ENCODE measurements at places on chromosomes 4 and X. TPM values are rescaled to one million over a fixed set of nuclear protein-coding genes. Genes with fewer than 3 reads are reported as not detected.
A peak's percentile ranks its signal among the peaks of the same experiment; 100 is the strongest.

DNA sequence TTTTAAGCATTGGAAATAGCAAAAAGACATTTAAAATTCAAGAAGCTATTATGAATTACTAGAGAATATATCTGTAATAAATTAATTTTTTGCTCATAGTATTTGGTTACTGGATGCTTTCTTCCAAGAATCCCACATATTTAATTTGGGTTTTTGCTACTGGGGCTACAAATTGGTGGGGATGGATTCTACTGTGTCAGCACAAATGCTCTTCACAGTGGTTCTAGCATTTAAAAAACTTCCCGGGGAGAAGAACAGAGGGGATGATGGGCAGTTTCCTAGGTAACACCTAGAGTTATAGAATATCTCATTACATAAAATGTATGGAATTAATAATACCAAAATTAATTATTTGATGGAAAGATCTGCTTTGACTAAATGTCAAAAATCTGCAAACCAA is 68.9 kb upstream of the PRPS2 start:
- no peaks in the 10 kb centered on the region for H3K27me3 ChIP-seq
- DNase-seq: no peak
- H3K4me1 ChIP-seq: no peaks in the 10 kb centered on the region
- no peak overlapping the region for H3K27ac ChIP-seq
- no peaks in the 10 kb centered on the region for H3K36me3 ChIP-seq

The GUCY1A1 gene
- 0.54 TPM for total RNA-seq

- no peaks in the 10 kb centered on the region for H3K27me3 ChIP-seq
- DNase-seq: no peak
- no peaks in the 10 kb centered on the region for H3K4me1 ChIP-seq
Observed at GRCh38 chrX:149647505-149647904, 15.9 kb upstream of the TMEM185A start.

DNA sequence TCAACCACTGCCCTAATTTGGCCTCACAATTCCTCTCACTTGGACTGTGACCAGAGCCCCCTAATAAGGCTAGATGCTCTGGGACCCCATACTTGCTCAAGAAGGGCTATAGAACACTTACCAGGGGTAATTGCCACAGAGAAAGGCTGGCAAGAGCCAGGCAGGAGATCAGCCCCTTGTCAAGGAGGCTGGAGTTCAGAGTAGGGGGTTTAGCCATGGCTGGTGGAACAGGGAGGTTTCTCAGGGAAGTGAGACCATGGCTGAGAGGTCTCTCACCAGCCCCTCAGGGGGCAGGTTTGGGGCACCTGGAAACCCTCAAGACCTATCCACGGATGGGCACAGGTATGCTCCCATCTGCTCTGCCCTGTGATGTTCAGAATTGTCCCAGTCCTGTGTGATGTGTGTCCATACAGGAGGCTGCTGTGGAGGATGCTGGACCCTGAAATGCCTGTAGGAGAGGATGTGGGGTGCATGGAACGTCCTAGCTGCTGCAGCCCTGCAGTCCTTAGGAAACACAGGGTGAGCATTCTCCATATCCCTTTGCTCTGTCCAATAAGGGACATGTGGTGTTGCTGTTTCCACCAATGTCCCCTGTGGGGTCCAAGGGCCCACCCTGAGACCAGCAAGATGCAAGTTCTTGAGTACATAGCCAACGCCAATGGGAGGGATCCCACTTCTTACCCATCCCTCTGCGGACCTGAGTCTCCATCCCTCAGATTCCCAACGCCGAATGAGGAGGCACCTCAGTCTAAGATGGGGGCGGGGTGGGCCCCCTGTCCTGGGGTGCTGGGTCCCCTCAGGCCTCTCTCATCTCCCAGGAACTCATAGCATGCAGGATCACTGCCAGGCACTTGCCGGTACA is 16.4 kb upstream of the HSFX1 start:
- H3K36me3 ChIP-seq: no peaks in the 10 kb centered on the region
- DNase-seq: no peak
- no peaks in the 10 kb centered on the region for H3K4me1 ChIP-seq
- no peaks in the 10 kb centered on the region for H3K27me3 ChIP-seq
- no peak overlapping the region for H3K4me3 ChIP-seq

The SRP72 gene
- total RNA-seq: 197 TPM

DNA sequence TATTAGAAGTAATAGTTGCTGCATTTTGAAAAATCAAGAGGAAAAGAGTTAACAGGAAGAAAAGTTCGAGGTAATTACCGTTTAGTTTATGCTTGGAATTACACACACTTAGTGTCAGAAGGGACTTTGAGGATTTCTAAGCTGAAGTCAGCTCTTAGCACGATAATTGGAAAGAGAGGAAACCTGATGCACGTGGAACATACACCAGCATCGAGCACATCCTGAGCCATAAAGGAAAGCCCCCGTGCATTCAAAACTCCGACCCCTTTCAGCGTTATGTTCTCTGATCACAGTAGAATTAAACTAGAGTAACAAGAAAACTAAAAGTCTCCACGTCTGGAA is 400 bp upstream of the PAQR3 start:
- peak; percentile 12 for DNase-seq
- no peak overlapping the region for H3K27ac ChIP-seq
- peaks cover 11% of the 10 kb centered on the region for H3K27me3 ChIP-seq
- H3K36me3 ChIP-seq: no peaks in the 10 kb centered on the region

DNA sequence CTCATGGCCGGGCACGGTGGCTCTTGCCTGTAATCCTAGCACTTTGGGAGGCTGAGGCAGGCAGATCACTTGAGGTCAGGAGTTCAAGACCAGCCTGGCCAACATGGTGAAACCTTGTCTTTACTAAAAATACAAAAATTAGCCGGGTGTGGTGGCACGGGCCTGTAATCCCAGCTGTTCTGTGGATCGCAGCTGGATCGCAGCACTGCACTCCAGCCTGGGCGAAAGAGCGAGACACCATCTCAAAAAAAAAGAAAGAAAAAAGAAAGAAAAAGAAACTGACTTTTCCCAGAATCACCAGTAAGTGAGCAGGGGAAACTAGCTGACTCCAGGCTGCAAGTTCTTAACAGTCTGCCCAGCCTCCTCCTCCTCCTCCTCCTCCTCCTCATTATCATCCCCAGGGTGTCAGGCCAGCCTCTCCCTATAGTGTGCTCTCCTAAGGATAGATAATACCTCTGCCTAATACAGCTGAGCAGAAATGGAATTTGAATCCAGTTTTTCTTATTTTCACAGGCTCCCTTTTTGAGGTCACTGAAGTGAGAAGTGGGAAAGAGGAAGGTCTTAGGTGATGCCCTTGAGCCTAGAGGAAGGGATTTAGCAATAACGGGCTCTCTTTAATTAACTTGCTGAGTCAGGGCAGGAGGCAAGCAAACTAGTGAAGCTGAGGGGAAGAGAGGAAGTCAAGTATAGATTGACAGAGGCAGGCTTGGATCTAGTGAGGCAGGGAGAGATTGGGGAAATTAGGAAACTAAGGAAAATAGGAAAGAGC is 11.8 kb upstream of the ELF2 start:
- H3K27me3 ChIP-seq: no peaks in the 10 kb centered on the region
- H3K4me1 ChIP-seq: no peaks in the 10 kb centered on the region
- H3K27ac ChIP-seq: no peak overlapping the region
- no peak overlapping the region for H3K4me3 ChIP-seq

The AMOT gene
- total RNA-seq: 5.3 TPM

GRCh38 chr4:119286377-119287002 is 35.4 kb downstream of the FABP2 start:
- no peak overlapping the region for H3K27ac ChIP-seq
- H3K36me3 ChIP-seq: peaks cover 3% of the 10 kb centered on the region
- DNase-seq: peak; percentile 83
- no peak overlapping the region for H3K4me3 ChIP-seq

DNA sequence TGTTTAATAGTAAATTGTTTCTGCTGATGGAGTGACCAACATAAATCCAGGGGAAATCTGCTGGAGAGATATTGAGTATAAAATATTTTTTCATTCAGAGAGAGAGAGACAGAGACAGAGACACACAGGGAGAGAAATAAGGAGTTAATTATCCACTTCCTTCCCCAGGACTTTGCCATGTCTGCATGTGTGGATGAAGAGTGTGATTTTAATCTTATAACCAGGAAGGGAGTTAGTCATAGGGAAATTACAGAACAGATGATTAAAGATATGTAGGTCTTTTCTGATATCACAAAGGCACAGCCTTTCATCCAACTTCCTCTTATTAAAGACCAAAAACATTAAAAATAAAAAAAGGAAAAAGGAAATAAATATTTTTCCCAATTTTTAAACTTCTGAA is 526.3 kb downstream of the SPRY1 start:
- H3K4me3 ChIP-seq: no peak overlapping the region
- H3K4me1 ChIP-seq: no peaks in the 10 kb centered on the region

DNA sequence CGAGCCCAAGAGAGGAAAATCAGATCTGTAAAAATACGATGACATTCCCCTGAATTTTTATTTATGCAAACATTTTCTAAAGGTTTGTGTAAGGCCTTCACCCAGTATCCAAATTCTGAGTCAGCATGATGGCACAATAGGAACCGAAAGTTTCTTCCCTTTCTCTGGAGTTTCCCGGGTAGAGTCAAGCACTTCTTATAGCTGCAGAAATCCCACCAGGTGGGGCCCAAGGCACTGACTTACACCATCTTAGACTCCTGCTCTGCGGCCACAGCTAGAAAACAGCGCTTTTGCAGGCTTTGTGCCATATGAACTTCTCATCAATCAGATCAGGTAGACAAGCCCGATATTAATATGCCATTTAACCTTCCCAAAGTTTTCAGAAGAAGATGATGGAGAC is 13.4 kb downstream of the LEF1 start:
- no peaks in the 10 kb centered on the region for H3K4me1 ChIP-seq
- H3K27me3 ChIP-seq: peaks cover 5% of the 10 kb centered on the region
- H3K36me3 ChIP-seq: no peaks in the 10 kb centered on the region
- H3K27ac ChIP-seq: no peak overlapping the region
- H3K4me3 ChIP-seq: no peak overlapping the region

DNA sequence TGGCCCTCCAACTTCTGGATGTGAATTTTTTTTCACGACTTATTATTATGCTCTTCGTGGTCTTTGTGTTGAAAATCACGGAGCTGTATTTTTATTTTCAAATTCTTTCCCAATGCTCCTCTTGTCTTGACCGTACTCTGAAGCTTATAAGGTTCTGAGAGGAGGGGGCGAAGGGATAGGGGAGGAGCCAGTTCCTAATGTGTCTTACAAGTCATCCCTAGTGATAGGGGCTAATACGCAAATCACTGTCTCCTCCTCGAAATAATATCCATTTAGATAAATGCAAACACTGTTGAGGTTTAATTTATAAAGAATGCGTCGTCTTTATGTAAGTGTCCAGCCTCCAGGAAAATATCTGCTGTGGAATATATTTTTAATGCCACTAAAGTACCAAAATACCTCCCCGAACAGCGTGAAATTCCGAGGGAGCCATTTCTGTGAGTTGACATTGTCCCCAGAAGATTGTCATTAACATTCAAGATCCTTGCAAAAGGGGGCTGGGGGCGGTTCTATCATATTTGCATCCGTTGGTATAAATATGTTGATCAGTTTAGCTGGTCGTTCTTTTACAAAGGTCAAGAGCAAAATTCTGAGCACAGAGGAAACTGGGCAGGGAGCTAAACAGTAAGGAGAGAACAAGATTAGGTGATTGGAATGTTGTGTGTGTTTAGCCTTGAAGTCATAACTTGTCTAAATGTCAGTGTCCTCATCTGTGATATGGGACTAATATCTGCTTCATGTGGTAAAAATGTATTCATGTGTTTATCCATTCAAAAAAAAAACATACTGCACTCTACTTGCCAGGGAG is 3.7 kb upstream of the FAT1 start:
- peaks cover 4% of the 10 kb centered on the region for H3K36me3 ChIP-seq
- no peaks in the 10 kb centered on the region for H3K27me3 ChIP-seq
- peak overlapping the region; percentile 97 for H3K27ac ChIP-seq
- DNase-seq: peak; percentile 47
- H3K4me1 ChIP-seq: peaks cover 10% of the 10 kb centered on the region

- no peak for DNase-seq
- H3K27me3 ChIP-seq: no peaks in the 10 kb centered on the region
- peaks cover 34% of the 10 kb centered on the region for H3K36me3 ChIP-seq
Observed at GRCh38 chrX:40061005-40061404, 36.8 kb downstream of the BCOR start.

- no peaks in the 10 kb centered on the region for H3K27me3 ChIP-seq
- peak; percentile 30 for DNase-seq
- no peaks in the 10 kb centered on the region for H3K4me1 ChIP-seq
- no peak overlapping the region for H3K4me3 ChIP-seq
Observed at GRCh38 chr4:154618708-154619315, 6.4 kb upstream of the FGG start.

DNA sequence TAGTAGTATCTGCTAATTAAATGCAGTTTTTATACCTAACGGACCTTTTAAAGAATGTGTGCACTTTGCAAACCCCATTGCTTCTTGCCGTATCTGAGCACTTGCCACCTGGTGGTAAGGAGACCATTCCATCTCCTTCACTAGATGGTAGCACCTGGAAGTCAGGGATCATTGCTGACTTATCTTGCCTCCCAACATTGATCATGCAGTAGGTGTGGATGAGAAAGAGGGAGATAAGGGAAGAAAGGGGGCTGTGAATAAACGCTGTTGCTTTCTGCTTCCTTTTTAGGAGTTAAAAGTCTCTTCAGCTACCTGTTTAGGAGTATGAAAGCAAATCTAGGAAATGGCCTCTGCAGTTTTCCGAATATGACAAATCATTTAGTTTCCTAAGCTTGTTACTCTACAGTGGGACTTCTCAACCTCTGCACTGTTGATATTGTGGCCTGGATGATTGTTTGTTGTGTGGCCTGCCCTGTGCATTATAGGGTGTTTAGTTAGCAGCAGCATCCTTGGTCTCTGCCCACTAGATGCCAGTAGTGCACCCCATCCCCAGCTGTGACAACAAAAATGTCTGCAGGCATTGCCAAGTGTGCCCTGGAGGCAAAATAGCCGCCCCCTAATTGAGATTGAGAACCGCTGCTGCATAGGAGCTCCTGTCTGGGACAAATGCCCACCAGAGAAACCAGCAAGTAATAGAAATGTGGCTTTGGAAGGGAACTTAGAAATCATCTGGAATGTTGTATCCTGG is 38.8 kb downstream of the GAB1 start:
- no peaks in the 10 kb centered on the region for H3K27me3 ChIP-seq
- H3K27ac ChIP-seq: no peak overlapping the region
- peaks cover 8% of the 10 kb centered on the region for H3K4me1 ChIP-seq
- H3K4me3 ChIP-seq: no peak overlapping the region
- no peaks in the 10 kb centered on the region for H3K36me3 ChIP-seq

The PHOX2B gene
- total RNA-seq: not detected

The CT45A2 gene
- not detected for total RNA-seq

- no peak overlapping the region for H3K4me3 ChIP-seq
- no peak overlapping the region for H3K27ac ChIP-seq
- peaks cover 7% of the 10 kb centered on the region for H3K27me3 ChIP-seq
- DNase-seq: no peak
Observed at GRCh38 chr4:52110171-52110570, 59.1 kb downstream of the SPATA18 start.

DNA sequence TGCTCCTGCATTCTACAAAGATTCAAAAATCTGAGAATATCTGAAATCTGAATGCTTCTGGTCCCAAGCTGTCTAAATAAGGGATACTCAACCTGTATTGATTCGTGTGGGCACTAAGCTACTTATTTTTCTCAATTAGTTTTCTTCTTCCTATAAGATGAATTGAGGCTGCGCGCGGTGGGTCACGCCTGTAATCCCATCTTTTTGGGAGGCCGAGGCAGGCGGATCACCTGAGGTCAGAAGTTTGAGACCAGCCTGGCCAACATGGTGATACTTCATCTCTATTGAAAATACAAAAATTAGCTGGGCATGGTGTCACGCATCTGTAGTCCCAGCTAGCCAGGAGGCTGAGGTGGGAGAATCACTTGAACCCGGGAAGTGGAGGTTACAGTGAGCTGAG is 122.3 kb downstream of the PDLIM5 start:
- H3K4me3 ChIP-seq: no peak overlapping the region
- DNase-seq: no peak
- H3K36me3 ChIP-seq: peaks cover 4% of the 10 kb centered on the region
- peaks cover 16% of the 10 kb centered on the region for H3K4me1 ChIP-seq
- peak overlapping the region; percentile 67 for H3K27ac ChIP-seq
